Lower leg skin (tissue), 4 donors: ENCODE measurements at places on chromosomes 12 and 14. TPM values are rescaled to one million over a fixed set of nuclear protein-coding genes. Genes with fewer than 3 reads are reported as not detected.

PALS1 gene
- total RNA-seq: 20.9 TPM

GNG2 gene
- total RNA-seq: 5.5 TPM

CABP1 gene
- total RNA-seq: not detected

HOXC11 gene
- 4.9 TPM for total RNA-seq

EPYC gene
- not detected for total RNA-seq

TIMM9 gene
- 62.0 TPM for total RNA-seq
